Lung (tissue), 17 donors: ENCODE measurements at places on chromosomes 2 and 18. TPM values are rescaled to one million over a fixed set of nuclear protein-coding genes. Genes with fewer than 3 reads are reported as not detected.
A peak's percentile ranks its signal among the peaks of the same experiment; 100 is the strongest.

- no peaks in the 10 kb centered on the region for H3K27me3 ChIP-seq
- H3K4me3 ChIP-seq, result no peak overlapping the region
- DNase-seq, result peak; percentile 76
- H3K27ac ChIP-seq, result peak overlapping the region; percentile 20
- no peaks in the 10 kb centered on the region for H3K36me3 ChIP-seq
- H3K4me1 ChIP-seq, result peaks cover 55% of the 10 kb centered on the region
These were observed 17.7 kb upstream of the SP3 start for GRCh38 chr2:173982918-173983317.

DNA sequence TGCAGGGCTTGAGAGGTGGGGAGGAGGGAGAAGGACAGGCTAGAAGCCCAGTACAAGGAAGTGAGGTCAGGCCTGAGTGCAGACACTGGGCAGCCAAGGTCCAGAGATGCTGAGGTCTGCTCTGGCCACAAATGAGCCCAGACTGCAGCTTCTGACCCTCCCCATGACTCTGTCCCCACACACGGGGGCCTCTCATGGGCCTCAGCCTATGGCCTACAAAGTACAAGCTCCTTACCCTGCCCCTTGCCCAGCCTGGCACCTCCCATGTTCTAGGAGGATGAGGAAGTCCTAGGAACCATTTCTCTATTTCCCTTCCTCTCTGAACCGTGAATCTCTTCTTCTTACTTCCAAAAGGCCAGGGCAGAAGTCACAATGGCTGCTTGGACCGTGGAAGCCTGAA is 193.8 kb downstream of the ANKRD30B start:
- H3K36me3 ChIP-seq, result no peaks in the 10 kb centered on the region
- H3K4me3 ChIP-seq, result no peak overlapping the region
- no peak overlapping the region for H3K27ac ChIP-seq
- H3K4me1 ChIP-seq, result no peaks in the 10 kb centered on the region

The TTR gene
- 0.97 TPM for total RNA-seq

GRCh38 chr2:178066324-178066723 is 6.3 kb downstream of the PDE11A start:
- no peak overlapping the region for H3K4me3 ChIP-seq
- no peaks in the 10 kb centered on the region for H3K36me3 ChIP-seq
- no peaks in the 10 kb centered on the region for H3K27me3 ChIP-seq
- no peaks in the 10 kb centered on the region for H3K4me1 ChIP-seq
- no peak for DNase-seq

The OLA1 gene
- 71.4 TPM for total RNA-seq

GRCh38 chr2:145066151-145066661 is 546.3 kb upstream of the ZEB2 start:
- H3K4me3 ChIP-seq, result no peak overlapping the region
- H3K27ac ChIP-seq, result peak overlapping the region; percentile 40
- H3K36me3 ChIP-seq, result no peaks in the 10 kb centered on the region
- peak; percentile 66 for DNase-seq
- H3K27me3 ChIP-seq, result no peaks in the 10 kb centered on the region
